ENCODE measurements at places on chromosomes 16 and 17.
A peak's percentile ranks its signal among the peaks of the same experiment; 100 is the strongest.

- DNase-seq, result no peak
These were observed 9.8 kb downstream of the CPD start for GRCh38 chr17:30388321-30389179.

DNA sequence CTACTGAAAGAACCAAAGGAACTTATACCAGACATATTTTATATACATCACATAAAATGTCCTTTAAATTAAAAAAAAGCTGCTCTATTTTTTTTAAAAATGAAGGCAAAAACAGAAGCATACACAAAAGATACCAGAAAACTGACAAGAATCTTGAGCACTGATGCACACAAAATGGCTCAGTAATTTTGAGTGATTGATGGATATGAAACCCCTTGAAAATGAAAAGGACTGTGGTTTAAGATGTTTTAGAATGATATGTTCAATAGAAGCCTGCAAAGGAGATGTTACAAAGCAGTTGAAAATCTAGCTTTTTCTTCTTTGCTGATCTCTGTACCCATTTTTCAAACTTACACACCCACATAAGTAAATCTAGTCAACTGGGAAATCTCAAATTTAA lies 2.7 kb downstream of the C16orf87 start:
- peak; percentile 46 for DNase-seq

- no peak for DNase-seq
These were observed at the start of gene RHBDF1 for GRCh38 chr16:72561-73548. TSS of gene RHBDF1 (minus strand) at chr16:72631. CDS start at chr16:65015, 7,616 bp downstream.

- no peak for DNase-seq
These were observed 3.2 kb upstream of the SCRN2 start for GRCh38 chr17:47844227-47844626.

GRCh38 chr17:16171613-16172012 lies 43.7 kb downstream of the NCOR1 start:
- DNase-seq, result no peak

Measured in common myeloid progenitor, CD34-positive (primary cell).